ENCODE measurements at places on chromosomes 3 and 15. TPM values are rescaled to one million over a fixed set of nuclear protein-coding genes. Genes with fewer than 3 reads are reported as not detected.
A peak's percentile ranks its signal among the peaks of the same experiment; 100 is the strongest.

The TYRO3 gene
- 0.05 TPM for total RNA-seq

The WDR49 gene
- total RNA-seq, result 0.42 TPM

- H3K4me3 ChIP-seq, result no peak overlapping the region
- H3K36me3 ChIP-seq, result no peaks in the 10 kb centered on the region
These were observed 12.8 kb downstream of the H1-8 start for GRCh38 chr3:129555616-129556357.

- no peak overlapping the region for H3K27ac ChIP-seq
- no peak overlapping the region for H3K4me3 ChIP-seq
- no peaks in the 10 kb centered on the region for H3K4me1 ChIP-seq
- no peak for DNase-seq
- peaks cover 10% of the 10 kb centered on the region for H3K27me3 ChIP-seq
These were observed 33.5 kb downstream of the CLDN18 start for GRCh38 chr3:138043266-138044029.

- no peak for DNase-seq
- H3K4me1 ChIP-seq, result no peaks in the 10 kb centered on the region
- H3K27me3 ChIP-seq, result no peaks in the 10 kb centered on the region
These were observed 650.8 kb upstream of the SGO1 start for GRCh38 chr3:20836801-20837200.

- H3K27ac ChIP-seq, result no peak overlapping the region
- H3K4me3 ChIP-seq, result no peak overlapping the region
- H3K36me3 ChIP-seq, result peaks cover 27% of the 10 kb centered on the region
- no peaks in the 10 kb centered on the region for H3K27me3 ChIP-seq
These were observed 262.8 kb downstream of the SLCO3A1 start for GRCh38 chr15:92116330-92116729.

The TTLL13 gene
- 1.0 TPM for total RNA-seq

- H3K36me3 ChIP-seq, result no peaks in the 10 kb centered on the region
- H3K27me3 ChIP-seq, result peaks cover 14% of the 10 kb centered on the region
- no peak overlapping the region for H3K4me3 ChIP-seq
- peaks cover 3% of the 10 kb centered on the region for H3K4me1 ChIP-seq
- H3K27ac ChIP-seq, result no peak overlapping the region
- DNase-seq, result no peak
These were observed 2.9 kb upstream of the IL17RC start for GRCh38 chr3:9914011-9914410.

DNA sequence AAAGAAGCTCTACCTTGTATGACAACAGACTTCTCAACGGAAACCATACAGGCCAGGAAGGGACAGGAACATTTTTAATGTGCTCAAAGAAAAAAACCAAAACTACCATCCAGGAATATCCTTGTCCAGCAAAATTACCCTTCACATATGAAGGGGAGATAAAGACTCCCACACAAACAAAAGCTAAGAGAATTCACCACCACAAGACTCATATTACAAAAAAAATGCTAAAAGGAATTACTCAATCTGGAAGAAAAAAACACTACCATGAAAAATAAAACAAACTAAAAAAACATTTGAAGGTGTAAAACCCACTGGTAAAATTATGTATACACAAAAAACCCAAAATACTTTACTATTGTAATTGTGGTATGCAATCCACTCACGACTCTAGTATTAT is 57.2 kb downstream of the DLG1 start:
- no peak for DNase-seq
- H3K27ac ChIP-seq, result no peak overlapping the region
- peaks cover 63% of the 10 kb centered on the region for H3K36me3 ChIP-seq
- H3K4me3 ChIP-seq, result no peak overlapping the region
- no peaks in the 10 kb centered on the region for H3K27me3 ChIP-seq

The WDR93 gene
- total RNA-seq, result 0.19 TPM

The SLC35A5 gene
- total RNA-seq, result 24.7 TPM

GRCh38 chr15:51341366-51342226 is at the start of gene GLDN:
Gene GLDN, plus strand, starts transcription at chr15:51341655. Its CDS starts 30 bp downstream, at chr15:51341685.
- no peak within 1 kb of the TSS for H3K27ac ChIP-seq
- no peak for DNase-seq
- peaks cover 6% of the 10 kb centered on the region for H3K27me3 ChIP-seq
- no peaks in the 10 kb centered on the region for H3K4me1 ChIP-seq

GRCh38 chr15:56244811-56245576 is 1.3 kb upstream of the RFX7 start:
- H3K27me3 ChIP-seq, result no peaks in the 10 kb centered on the region
- peak overlapping the region; percentile 95 for H3K27ac ChIP-seq
- H3K36me3 ChIP-seq, result no peaks in the 10 kb centered on the region
- peaks cover 43% of the 10 kb centered on the region for H3K4me1 ChIP-seq
- peak overlapping the region; percentile 96 for H3K4me3 ChIP-seq
